H54 (cell line): ENCODE measurements at places on chromosomes 4 and X.

GRCh38 chrX:1139185-1139500, 73.3 kb downstream of the CRLF2 start:
- DNase-seq: no peak

GRCh38 chr4:86452924-86453531, 93.2 kb upstream of the MAPK10 start:
- no peak for DNase-seq

- DNase-seq: no peak
Measured at GRCh38 chr4:2417226-2417764, 1.1 kb downstream of the ZFYVE28 start.

GRCh38 chrX:53255738-53256191, 25.6 kb downstream of the IQSEC2 start:
- no peak for DNase-seq

DNA sequence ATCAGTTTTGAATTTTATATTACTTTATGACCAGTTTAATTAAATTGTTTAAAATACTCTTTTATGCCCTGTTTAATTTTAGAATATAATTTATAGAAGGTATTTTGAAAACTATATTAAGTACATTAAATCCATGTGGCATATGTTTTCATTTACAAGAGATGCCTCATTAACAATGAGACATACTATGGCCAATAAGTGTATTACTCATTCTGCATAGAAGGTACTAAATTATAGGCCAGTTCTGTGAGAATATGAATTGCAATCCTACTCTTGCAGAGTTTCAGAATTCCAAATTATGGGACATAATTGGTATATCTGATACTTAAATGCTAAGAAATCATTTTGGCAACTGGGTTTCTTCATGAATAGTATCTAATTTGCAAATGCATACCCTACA, 951.1 kb downstream of the FAT4 start:
- DNase-seq: no peak

DNA sequence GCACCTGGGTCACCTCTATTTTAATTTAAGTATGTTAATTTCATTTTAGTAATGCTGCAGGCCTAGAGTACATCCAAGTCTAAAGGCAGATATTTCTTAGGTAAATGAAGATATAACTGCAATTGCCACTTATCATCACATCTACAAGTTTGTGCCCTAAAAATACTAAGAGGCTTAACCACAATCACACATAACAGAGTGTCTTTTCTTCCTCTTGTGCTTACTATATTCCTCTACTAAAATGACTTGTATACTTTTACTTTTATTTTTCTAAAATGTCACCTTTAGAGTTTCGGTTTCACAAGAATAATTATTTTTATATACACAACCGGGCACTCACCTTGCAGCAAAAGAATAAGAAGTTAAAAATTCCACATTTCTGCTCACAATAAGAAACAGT, 77.9 kb downstream of the EFHC2 start:
- DNase-seq: no peak

DNA sequence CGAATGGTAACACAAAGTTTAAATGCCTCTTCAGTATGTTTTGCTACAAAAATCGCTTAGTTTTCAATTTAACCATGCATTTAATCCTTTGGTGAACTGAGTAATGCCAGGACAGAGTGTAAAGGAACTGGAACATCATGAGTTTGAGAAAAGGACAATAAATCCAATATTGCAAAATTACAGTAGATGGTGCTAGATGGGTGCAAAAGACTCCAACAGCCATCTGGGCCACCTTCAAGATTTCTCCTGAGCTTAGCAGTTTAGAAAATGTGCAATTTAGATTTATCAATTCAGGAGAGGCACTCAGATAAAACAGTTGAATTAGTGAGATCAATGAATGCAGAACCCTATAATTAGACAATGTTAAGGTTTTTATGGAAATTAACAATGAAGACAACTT, 33.2 kb upstream of the MID1IP1 start:
- no peak for DNase-seq

GRCh38 chr4:4247696-4248028, 361 bp downstream of the TMEM128 start:
- DNase-seq: no peak

DNA sequence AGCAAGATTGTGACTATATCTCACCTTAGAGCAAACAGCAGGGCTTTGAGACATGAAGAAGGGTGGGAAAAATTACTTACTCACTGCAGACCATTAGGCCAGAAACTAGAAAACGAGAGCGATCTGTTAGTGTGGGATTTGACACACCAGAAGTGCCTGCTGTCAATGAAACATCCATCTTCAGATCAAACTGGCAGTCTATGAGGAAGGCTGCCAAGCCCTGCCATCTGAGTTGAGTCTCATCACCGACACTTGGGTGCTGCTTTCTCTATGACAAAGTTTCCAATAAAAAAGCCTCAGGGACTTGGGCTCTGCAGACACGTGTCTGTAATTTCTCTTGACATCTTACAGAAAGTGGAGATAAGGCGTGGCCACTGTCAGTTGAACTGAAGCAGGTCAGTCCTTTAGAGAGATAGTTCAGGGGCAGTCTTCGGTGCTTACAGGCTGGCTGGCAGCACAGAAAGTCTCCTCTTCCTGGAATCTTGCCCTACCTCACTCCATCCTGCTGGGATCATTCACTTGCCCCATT, 40.1 kb upstream of the LDB2 start:
- no peak for DNase-seq

GRCh38 chrX:150162141-150162540, 201.0 kb upstream of the MAMLD1 start:
- peak; percentile 26 for DNase-seq

DNA sequence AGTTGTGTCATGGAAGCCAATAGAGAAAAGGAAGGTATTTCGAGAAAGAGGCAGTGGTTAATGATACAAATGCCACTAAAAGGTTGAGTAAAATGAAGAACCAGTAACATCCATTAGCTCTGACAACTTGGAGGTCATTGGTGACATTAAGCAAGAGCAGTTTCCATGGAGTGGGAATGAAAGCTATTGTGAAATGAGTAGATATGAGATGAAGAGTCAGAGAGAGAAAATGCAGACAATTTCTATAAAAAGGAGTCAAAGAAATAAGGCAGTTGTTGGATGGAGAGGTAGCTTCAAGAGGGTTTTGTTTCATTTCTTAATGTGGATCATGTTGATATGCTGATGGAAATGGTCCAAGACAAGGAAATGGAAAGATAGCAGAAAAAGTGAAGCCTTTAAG, 9.6 kb upstream of the AMTN start:
- no peak for DNase-seq

GRCh38 chr4:180932370-180933001, 1310.7 kb upstream of the TENM3 start:
- DNase-seq: no peak

- no peak for DNase-seq
Measured at GRCh38 chr4:10403633-10404445, 53.4 kb downstream of the ZNF518B start.

- no peak for DNase-seq
Measured at GRCh38 chr4:36128689-36129088, 115.6 kb downstream of the ARAP2 start.

GRCh38 chr4:16090096-16090705, 6.4 kb upstream of the PROM1 start:
- no peak for DNase-seq
